Mucosa of descending colon (tissue), 3 donors: ENCODE measurements at places on chromosomes 7 and 10. TPM values are rescaled to one million over a fixed set of nuclear protein-coding genes. Genes with fewer than 3 reads are reported as not detected.

DNA sequence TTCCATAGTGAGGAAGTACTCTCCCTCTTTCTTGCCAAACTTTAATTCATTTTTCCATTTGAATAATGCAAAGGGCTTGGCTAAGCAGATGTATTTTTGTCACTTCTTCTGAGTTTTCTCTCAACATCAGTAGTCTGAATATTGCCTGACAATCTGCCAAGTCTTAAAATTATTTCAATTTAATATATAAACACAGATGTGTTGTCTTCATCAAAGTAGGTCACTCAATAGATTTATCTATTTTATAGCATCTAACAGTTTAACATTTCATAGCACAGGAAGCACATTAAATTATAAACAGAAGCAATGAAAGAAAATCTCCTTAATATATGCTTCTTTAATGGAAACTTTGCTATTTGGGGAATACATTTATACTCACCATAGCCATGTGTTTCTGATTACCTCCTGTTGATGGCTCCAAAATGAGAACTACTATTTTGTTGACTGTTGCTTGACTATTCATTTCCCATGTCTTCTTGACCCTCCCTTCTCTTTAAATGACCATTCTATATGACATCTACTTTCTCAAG is 4.5 kb downstream of the CPED1 start:
- DNase-seq: no peak

GRCh38 chr10:31063841-31064240 is 32.2 kb upstream of the ZNF438 start:
- DNase-seq: no peak

DNA sequence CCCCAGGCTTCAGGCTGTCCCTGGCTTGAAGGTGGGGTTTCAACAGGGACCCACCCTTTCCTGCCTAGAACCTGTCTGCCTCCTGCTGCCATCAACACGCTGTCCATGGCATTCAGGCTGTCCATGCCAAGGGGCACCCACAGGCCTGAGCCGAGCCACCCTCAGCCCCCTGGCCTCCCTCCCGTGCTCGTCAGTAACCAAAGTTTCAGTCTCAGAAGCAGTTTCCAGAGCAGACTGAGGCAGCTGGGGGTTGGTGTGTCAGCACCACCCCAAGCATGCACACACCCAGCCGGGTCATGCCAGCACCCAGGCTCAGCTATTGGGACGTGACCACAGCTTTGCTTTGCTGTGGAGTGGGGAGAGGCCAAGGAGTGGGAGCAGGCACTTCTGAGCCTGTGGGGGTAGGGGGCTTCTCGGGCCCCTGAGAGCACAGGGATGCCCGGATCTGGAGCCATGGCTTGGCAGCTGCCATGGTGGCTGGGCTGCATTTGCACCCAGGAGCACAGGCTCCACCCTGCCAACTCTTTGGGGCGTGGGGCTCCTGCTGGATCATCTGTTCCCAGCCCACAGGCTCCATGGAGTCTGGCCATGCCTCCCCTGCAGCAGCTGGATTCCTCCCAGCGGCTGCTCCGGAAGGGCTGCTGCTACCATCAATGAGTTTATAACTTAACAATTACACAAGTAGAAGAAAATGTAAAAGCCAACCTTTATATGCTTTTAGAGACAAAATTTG is 314.5 kb upstream of the SEMA3C start:
- no peak for DNase-seq

DNA sequence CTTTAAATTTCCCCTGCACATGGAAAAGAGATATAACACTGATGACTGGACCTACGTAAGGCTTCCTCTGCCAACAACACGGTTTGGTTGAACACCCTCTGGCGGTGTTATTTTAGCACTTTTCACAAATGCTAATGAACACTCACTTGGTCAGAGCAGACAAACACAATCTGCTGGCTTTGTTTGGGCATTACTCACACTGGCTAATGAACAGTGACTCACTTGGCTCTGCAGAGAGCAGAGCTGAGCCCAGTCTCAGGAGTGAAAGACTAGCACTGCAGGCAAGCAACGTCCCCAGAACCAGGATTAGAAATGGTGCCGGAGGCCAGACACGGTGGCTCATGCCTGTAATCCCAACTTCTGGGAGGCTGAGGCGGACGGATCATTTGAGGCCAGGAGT is 430.8 kb downstream of the PLXNA4 start:
- no peak for DNase-seq

DNA sequence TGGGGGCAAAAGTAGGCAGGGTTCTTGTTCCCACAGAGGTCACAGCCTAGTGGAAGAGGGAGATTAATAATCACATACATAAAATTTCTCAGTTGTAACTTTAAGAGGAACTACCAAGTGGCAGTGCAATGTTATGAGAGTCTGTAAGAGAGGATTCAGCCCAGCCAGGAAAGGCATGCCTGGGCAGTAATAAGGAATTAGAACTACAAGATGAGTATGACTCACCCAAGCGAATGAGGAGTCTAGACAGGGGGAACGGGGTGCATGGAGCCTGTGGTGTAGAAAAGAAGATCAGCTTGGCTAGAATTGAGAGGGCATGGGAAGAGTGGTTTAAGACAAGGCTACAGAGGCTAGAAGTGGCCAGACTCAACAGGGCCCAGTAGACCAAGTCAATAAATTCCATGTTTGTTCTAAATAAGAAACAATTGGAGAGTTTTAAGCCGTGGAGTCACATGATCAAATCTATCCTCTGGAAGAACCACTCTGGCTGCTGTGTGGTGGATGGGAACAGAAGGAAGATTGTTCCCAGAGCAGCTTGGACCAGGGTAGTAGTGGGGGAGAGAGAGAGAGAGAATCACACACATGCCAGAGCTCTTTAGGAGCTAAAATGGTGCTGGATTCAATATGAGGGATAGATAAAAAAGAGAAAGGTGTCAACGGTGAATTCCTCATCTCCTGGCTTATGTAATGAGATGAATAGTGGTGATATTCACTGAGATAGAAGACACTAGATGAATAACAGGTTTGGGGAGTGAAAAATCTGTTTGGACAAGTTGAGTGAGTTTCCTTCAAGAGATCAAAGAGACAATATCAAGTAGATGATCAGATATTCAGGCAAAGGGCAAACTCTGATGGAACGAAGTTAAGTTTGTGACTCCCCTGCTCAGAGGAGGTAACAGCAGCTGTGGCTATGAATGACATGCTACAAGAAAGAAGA is 265.1 kb downstream of the FGFR2 start:
- no peak for DNase-seq

GRCh38 chr7:17855202-17855601 is 85.1 kb downstream of the SNX13 start:
- no peak for DNase-seq

DNA sequence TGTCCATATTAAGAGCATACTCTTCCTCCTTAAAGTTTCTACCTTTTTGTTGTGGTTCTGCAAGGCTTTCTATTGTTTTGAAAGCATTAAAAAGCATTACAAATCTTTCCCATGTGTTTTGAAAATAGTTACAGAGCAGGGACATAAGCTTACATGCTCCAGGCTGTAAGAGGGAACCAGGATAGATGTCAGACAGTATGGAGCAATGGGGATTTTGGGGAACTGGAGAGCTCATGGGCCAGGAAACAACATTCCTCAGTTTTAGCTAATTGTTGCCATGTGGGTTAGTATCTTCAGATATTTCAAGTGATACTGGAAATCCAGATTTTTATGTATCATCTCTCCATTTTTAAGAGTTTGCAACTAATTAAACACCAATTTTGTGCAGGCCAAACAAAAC is 3.5 kb downstream of the MDFIC start:
- DNase-seq: no peak

GRCh38 chr7:50397320-50397970 is 52.7 kb downstream of the FIGNL1 start:
- no peak for DNase-seq

DNA sequence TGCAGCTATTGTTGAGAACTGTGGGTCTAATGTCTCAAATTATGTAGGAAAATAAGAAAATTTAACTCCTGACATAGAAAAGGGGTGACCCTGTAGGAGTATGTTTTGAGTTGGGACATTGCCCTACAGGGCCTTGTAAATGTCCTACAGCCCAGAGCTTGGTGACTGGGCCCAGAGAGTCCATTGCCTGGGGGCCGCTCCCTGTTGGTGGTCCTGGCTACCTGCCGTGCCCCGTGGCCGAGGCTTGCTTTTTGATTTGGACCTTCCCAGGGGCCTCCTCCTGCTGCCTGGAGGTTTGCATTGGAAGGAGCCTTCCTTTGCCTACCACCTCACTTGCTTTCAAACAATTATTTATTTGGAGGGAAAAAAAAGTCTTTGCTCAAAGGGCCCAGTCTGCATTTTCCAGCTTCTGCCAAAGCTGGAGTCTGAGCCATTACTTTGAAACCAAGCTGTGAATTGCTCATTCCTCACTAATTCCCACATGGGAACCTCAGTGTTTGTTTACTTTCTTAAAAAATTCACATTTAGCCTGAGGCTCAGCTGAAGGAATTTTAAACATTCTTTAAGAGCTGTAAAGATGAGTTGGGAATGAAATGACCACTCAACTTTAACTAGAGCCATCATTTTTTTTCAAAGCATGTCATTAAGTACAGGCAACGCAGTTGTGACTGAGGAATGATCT is 355.0 kb downstream of the GLRX3 start:
- no peak for DNase-seq

- DNase-seq: no peak
These were observed 161.6 kb downstream of the CAMK1D start for GRCh38 chr10:12510984-12511383.

GRCh38 chr10:107715565-107715964 is 551.1 kb upstream of the SORCS1 start:
- no peak for DNase-seq

DNA sequence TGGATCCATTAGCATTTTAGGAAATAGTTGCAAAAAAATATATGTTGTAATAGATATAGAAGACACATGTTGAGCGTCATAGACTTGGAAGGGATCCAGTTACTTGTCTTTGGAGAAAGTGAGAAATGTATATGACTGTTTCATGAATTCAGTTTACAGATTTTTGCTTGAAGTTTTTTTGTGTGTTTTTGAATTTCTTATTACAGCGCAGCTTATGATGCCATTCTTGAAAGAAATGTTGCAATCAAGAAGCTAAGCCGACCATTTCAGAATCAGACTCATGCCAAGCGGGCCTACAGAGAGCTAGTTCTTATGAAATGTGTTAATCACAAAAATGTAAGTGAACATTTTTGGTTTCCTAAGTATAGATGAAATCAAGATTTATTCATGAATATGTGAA is 98.2 kb downstream of the MAPK8 start:
- no peak for DNase-seq

DNA sequence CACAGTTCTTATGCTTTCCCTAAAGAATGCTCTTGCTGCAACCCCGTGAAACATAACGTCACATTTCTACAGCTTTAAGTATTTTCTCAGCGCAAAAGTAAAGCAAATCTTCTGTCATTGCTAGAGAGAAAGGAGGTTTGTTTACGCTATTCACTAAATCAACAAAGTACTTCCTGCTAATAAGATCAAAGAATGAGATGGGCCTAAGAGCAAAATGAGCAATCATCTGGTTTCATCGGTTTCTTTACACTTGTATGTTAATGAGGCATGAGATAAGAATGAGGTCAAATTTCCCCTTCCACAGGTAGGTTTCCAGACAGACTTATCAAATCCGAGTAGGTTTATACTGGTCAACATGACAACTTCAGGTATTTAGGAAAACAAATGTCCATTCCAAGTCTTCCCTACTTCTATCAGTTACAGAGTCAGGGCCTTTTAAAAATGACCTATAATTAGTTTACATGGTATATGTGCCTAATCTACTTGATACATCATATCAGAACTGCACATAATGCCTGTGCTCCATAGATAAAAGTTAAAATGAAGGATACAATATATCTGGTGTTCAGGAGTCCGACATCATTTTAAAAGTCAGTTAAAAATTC is 8.4 kb downstream of the USP6NL start:
- DNase-seq: no peak

- no peak for DNase-seq
These were observed 51.2 kb upstream of the KMT2C start for GRCh38 chr7:152486968-152487367.

DNA sequence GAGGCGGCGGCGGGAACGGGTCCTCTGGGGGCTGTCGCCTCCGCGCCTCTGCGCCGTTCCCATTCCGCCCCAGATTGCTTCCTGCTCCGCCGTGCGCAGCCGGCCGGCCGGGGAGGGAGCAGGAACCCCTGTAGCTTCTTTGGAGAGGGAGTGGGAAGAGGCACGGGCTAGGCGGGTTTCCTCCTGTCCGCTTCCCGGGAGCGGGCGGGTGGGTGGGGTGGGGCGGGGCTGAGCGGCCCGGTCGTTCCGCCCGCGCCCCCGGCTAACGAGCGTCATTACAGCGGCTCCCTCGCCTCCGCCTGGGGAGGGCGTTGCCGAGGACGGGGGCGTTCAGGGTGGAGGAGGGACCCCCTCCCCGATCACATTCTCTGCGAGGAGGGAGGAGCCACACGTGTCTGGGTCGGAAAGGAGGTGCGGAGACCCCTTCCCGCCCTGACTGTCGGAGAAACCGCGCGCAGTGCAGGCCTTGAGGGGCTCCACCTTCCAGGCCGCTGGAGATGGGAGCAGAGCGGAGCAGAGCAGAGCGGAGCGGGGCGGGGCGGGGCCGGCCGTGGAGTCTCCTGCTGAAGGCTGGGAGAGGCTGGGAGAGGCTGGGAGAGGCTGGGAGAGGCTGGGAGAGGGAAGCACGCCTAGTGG is 39.7 kb downstream of the AGAP3 start:
- peak; percentile 81 for DNase-seq

GRCh38 chr7:23530405-23530804 is 1.4 kb downstream of the TRA2A start:
- DNase-seq: no peak

- no peak for DNase-seq
These were observed 3.7 kb upstream of the UPP1 start for GRCh38 chr7:48085433-48085791.

DNA sequence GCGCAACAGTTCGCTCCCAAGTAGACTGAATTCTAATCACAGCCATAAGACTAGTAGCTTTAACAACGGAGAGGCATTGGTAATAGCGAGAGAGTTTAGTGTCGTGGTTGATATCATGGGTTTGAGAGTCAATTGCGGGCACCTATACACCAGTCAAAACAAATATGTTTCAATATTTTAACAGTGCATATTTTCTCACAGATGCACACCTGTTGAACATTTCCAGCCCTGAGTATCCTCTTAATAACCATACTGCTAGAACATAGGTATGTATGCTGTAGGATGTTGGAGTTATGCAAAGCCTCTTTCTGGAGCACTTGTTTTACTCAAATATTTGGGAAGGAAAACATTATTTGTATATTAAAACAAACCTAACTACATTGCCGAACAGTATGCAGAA is 92.9 kb downstream of the FAM107B start:
- no peak for DNase-seq

The HOXA5 gene
- total RNA-seq: 23.8 TPM

The FGFR2 gene
- total RNA-seq: 64.3 TPM

The BTBD16 gene
- 0.60 TPM for total RNA-seq

The CAMK2G gene
- 53.5 TPM for total RNA-seq

The ABCA13 gene
- total RNA-seq: 1.6 TPM

The RELN gene
- total RNA-seq: 1.1 TPM

The LRRD1 gene
- not detected for total RNA-seq

The IFIT2 gene
- 7.6 TPM for total RNA-seq
